ENCODE measurements at places on chromosomes 3 and 15. TPM values are rescaled to one million over a fixed set of nuclear protein-coding genes. Genes with fewer than 3 reads are reported as not detected.
A peak's percentile ranks its signal among the peaks of the same experiment; 100 is the strongest.

The SKOR1 gene
- total RNA-seq: not detected

The AADAC gene
- not detected for total RNA-seq

The THPO gene
- not detected for total RNA-seq

The PRSS50 gene
- total RNA-seq: not detected

The IL20RB gene
- 1.3 TPM for total RNA-seq

The HRH1 gene
- 9.0 TPM for total RNA-seq

The NR2F2 gene
- 14.1 TPM for total RNA-seq

The FEZF2 gene
- not detected for total RNA-seq

The MUSTN1 gene
- total RNA-seq: not detected

The CCR8 gene
- not detected for total RNA-seq

The HHATL gene
- not detected for total RNA-seq

The CCDC13 gene
- 0.74 TPM for total RNA-seq

GRCh38 chr15:96320107-96320506 is 10.4 kb upstream of the NR2F2 start:
- no peak for DNase-seq

- no peak for DNase-seq
Measured at GRCh38 chr3:155423526-155424322, 130.2 kb upstream of the STRIT1 start.

DNA sequence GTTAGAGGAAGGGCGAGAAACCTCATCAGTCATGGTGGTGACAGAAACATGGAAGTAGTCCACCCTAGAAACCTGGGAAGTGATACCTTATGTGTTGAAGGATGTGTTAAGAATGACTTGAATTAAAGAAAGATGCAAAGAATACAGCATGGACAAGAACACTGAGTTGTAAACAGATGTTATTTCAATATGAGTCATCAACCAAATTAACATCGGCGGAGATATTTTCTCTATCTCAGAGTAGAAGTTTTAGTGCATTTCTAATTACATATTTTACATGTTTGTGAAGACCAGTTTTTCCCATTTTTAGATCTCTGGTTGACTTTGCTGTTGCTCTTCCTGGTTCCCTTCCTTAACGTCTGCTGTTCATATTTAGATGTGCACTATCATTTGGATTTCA is 268.8 kb upstream of the TBL1XR1 start:
- no peak for DNase-seq

DNA sequence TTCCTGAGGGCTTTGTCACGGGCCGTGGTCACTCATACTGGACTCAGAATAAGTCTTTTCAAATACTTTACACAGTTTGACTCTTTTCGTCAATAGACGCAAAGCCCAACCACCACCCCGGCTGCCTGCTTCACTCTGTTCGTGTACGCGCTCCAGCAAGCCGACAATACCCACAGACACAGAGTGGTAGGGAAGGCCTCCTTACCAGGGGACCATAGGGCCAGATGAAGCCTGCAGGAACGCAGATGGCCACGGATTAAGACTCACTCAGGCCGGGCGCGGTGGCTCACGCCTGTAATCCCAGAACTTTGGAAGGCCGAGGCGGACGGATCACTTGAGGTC is 29.7 kb downstream of the EFCAB12 start:
- DNase-seq: no peak

DNA sequence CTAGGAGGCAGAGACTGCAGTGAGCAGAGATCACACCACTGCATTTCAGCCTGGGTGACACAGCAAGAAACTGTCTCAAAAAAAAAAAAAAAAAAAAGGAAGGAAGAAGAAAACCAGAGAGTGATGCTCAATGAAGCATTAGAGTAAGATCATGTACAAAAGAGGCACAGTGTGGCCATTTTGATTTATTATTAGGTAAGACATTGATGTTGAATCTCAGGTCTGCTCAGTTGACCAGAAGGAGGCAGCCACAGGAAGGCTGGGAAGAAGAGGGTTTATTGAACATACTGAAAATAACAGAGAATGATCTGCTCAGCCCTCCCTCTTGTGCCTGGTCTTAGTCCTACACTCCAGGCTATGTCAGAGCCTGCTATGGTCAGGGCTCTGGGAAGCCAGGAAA is 15.6 kb downstream of the LRRK1 start:
- no peak for DNase-seq

GRCh38 chr15:65086680-65087111 is 10.2 kb downstream of the KBTBD13 start:
- no peak for DNase-seq

- no peak for DNase-seq
Measured at GRCh38 chr3:115652738-115653137, 29.4 kb downstream of the GAP43 start.

- DNase-seq: peak; percentile 58
Measured at GRCh38 chr3:55571913-55572312, 84.8 kb upstream of the WNT5A start.

DNA sequence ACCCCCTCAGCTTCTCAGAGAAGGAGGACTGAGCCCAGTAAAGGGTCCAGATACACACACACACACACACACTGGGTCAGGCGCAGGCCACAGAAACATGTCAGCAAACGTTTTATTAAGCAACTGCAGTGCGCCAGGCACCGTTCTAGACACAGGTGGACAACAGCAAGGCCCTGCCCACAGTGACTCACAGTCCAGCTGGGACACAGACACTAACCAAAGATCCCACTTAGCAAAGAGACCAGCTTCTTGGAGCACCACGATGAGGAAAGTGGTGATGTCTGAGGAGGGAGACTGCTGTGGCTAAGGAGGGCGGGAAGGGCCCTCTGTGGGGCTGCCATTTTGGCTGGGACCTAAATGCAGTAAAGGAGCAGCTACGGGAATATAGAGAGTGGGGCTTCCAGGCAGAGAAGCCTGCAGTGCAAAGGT is 2.8 kb upstream of the VILL start:
- DNase-seq: no peak

DNA sequence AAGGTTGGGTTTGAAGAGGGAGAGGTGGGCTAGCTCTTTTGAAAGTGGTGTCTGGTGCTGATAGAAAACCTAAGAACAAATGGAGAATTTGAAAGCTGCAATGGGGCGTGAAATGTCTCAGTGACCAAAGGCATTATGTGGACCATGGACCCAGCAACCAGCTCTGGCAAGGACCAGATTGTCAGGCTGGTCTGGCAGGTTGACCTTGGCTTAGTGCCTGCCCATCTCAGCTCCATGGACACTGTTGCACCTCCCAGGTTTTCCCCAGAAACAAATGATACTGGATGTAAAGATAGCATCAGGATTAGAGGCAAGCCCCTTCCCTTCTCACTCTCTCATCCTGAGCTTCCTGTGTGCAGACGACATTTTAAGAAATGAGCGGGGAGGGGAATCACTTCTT is 302.9 kb upstream of the LRRFIP2 start:
- no peak for DNase-seq

DNA sequence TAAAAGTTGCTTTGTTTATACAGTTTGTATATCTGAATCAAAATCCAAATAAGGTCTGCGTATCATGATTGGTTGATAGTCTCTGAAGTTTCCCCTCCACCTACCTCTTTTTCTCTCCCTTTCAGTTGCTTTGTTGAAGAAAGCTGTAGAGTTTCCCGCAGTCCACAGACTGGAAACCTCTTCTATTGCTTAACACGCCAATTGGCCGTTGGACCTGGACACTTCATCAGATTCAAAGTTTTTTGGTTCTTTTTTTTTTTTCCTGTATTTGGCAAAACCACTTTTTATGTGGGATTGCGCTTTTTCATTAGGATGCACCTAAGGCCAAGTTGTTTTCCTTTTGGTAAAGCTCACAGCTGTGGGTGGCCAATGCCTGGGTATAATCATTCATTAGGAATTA is 14.5 kb upstream of the TM4SF1 start:
- DNase-seq: no peak

GRCh38 chr15:25710184-25710583 is 152.9 kb downstream of the ATP10A start:
- peak; percentile 66 for DNase-seq

- DNase-seq: no peak
Measured at GRCh38 chr3:151166161-151166560, 36.9 kb downstream of the GPR171 start.

- no peak for DNase-seq
Measured at GRCh38 chr3:73433079-73433478, 191.7 kb downstream of the PDZRN3 start.

GRCh38 chr3:46449755-46450552 is 14.8 kb downstream of the LTF start:
- no peak for DNase-seq

GRCh38 chr3:183500981-183501704 is 54.4 kb downstream of the KLHL6 start:
- no peak for DNase-seq

DNA sequence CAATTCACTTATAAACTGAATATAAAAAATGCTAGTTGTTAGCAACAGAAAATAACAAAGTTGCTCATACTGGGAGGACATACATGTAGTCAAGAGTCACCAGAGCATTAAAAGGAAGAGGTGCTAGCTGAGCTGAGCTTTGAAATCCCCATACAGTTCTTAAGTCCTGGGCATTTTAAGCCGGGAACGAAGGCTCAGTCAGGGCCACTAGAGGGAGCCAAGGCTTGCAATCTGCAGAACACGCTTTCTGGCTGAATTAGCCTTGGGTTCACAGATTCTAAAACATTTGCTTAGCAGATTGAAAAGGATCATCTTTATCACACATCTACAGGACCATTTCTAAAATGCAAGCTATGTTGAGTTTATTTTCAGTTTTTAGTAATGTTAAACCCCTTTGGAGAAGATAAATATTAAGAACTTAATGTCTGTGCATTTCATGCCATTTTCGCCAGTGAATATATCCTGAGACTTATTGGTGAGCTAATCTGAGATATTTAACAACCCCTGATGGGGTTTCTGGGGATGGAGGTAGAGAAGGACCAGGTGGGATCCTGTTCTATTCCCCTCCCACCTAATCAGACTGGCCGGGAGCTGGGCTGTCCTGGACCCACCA is 26.3 kb upstream of the MNS1 start:
- DNase-seq: peak; percentile 64

- DNase-seq: peak; percentile 74
Measured at GRCh38 chr3:71103430-71103921, 480.1 kb downstream of the FOXP1 start.

DNA sequence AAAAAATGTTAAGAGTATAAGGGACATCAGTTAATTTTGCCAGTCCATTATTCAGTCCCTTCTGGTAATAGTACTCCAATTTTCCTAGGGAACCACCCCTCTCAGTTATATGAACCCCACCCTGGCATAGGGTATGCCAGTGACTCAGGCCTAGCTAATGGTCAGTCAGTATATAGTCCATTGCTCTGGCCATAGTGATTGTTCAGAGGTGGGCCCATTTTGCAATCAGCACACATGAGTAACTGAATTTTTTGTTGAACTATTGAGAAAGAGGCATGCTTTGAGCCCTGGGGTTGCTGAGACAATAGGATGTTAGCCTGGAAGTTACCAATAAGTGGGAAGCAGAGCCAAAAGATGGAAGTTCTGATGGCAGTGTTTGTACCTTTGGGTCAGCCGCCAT is 4.1 kb downstream of the LRCH3 start:
- no peak for DNase-seq

- peak; percentile 72 for DNase-seq
Measured at GRCh38 chr3:195849322-195850074, 37.8 kb upstream of the MUC4 start.

DNA sequence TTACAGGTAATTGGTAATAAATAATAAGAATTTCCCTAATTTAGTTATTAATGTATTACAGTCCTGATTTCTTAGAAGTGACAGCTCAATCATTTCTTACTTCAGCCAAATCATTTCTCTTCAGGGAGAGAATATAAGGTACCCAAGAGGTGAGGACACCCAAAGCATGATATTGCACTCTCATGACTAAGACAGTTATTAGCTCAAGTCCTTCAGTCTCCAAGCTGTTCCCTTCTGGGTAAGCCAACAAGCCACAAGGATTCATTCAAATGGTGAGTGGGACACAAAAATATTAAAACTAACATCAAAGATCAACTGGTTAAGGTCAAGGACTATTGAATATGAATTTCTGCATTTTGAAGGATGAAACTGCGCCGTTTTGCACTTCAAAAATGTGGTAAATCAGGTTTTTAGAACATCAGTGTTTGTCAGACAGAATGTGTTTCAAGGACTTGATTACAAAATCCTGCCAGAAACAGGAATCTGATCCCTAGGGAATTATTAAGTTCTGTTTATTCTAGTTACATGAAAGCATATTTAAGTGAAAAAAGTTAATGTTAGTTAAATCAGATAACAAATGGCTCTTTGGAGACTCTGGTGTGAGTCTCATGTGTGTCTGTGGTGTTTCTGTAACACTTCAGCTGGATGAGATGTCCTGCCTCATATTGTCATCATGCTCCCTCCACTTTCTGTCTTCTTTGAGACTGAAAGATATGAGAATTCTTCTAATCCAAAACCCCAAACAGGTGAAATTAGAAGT is 101.7 kb upstream of the COL8A1 start:
- DNase-seq: no peak

DNA sequence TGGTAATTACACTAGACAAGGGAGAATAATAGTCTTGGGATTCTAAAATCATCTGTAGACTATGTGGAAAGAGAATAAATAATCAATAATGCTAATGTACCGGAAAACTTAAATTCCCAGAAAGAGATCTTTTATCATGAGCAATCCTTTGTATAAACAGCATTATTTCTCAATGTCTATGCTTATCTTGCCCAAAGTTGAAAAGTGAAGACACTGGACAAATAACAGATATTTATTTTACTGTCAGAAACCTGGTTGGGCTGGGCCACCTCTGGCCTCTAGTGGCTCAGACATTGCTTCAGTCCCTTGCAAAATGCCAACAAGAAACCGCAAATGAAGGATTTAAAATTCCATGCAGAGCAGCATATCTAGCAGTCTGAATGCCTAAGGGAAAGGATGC is 409.9 kb downstream of the FHIT start:
- DNase-seq: no peak

DNA sequence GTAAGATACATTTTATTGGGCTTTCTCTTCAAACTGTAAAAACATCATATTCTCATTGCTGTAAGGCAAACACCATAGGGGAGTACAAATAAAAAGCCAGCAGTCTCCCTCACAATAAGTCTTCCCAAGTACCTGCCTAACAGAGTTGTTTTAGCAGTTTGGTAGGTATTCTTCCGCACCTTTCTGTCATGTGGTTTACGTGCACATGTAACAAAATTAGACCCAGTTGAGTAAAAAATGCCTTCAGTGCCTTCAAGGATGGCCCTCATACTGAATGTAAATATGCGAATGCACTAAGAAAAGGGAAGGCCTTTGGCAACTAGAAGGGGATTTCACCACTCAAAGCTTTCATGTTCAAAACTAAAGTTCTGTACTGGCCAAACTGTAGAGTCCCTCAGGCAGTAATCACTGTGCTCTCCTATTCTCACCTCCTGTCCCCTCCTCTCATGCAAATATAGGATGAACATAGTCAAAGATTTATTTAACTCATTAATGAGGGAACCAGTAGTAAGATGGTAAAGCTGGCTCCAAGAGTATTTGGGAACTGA is 26.4 kb downstream of the USP3 start:
- no peak for DNase-seq

DNA sequence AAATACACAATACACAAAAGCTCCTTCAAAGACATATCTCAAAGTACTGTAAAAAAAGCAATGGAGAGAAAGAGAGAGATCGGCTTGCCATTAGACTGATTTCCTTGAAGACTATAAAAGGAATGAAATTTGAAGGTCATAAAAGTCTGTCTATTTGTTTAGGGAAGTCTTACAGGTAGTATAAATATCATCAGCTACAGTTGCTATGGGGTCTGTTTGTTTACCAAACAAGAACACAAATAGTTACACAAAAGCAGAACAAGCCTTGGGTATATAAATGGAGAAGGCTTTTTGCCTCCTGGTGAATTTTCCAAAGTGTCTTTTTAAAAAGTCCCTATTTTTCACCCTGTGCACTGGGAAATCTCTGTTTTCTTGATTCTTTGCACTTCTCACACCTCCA is 552.3 kb downstream of the FOXP1 start:
- DNase-seq: no peak

- peak; percentile 48 for DNase-seq
Measured at GRCh38 chr3:105518806-105519418, 152.2 kb downstream of the ALCAM start.
